ENCODE measurements at places on chromosomes 4 and X. TPM values are rescaled to one million over a fixed set of nuclear protein-coding genes. Genes with fewer than 3 reads are reported as not detected.

Gene LRP2BP
- 2.6 TPM for polyA plus RNA-seq

Gene CLDN22
- polyA plus RNA-seq: not detected

Gene FANCB
- 1.4 TPM for polyA plus RNA-seq

Gene TBC1D8B
- polyA plus RNA-seq: 17.2 TPM

Gene PRKG2
- 61.2 TPM for polyA plus RNA-seq

Gene MAOB
- polyA plus RNA-seq: 130 TPM

Gene ATP8A1
- polyA plus RNA-seq: 58.8 TPM

Gene SHROOM4
- 4.5 TPM for polyA plus RNA-seq

Gene NKAP
- 10.2 TPM for polyA plus RNA-seq

Gene BEND4
- 1.2 TPM for polyA plus RNA-seq

- DNase-seq: no peak
Measured at GRCh38 chr4:99710681-99711345, 53.2 kb upstream of the C4orf54 start.

DNA sequence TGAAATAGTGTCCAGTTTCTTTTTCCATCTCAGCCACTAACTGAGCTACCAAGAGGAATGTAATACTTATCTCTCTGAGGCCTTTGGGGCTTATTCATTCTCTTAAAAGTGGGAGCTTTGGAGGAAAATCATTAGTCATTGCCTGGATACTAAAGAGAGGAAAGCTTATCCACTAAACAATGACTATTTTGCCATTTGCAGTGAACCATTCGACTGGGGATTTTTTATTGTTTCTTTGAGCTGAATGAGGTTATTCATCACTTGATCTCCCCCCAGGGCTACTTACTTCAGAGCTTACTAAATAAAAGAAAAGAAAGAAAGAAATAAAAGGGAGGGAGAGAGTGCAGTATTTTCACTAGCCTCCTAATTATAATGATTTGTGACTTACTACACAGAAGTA lies 1329.5 kb upstream of the TENM3 start:
- DNase-seq: no peak

DNA sequence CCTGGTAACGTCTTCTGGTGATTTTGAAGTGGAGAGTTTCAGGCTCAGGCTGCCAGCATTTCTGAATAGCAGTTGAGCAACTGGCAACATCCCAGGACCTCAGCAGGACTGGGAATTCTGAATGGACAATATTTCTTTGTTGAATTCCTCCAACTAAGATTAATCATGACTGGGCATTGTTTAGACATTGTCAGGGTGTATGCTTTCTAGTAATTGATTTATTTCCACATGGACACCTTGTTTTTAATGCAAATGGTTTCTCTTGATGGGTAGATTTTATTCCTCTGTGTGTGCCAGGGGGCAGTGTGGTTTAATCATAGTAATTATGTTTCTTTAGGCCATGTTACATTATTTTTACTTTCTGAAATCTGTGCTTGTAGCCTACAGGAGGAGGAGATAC lies 1004.7 kb upstream of the LCORL start:
- DNase-seq: no peak

- DNase-seq: no peak
Measured at GRCh38 chrX:15856636-15857035, 2.0 kb upstream of the AP1S2 start.

- DNase-seq: no peak
Measured at GRCh38 chr4:181949704-181950312, 293.4 kb upstream of the TENM3 start.

DNA sequence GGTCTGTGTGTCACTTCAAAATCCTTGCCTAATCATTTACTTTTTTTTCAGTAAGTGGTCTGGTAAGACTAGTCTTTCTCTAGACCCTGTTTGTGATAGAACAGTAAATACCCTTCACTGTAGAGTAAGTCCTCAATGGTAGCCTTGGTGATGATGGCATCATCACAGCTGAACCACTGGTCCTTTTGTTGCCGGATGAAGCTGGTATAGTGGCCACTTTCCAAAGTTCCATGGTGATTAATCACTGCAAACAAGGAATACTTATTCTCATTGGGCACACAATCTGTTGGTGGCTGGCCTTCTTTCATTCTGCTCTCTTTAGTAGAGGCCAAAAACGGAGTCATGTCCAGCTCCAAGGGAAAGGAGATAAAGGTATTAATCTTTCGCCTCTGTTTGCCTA lies 2.9 kb downstream of the USP51 start:
- DNase-seq: no peak

DNA sequence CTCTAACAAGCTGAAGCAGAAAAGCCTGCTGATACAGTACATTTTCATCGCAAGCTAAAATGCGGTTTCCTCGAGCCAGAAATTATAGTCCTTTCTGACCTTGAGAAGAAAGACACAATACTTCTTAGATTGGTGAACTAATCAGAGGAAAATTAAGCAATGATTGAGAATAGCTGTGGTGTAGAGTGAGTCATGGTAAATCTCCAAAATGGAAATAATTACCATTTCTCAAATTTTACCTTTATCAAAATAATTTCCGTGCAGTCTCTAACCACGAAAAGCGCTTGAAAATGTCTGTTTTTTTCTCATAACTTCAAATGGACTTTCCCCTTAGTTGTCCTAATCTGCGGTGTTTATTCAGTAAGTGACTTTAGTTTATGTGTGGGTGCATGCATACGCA lies 190.2 kb downstream of the CPE start:
- DNase-seq: no peak

DNA sequence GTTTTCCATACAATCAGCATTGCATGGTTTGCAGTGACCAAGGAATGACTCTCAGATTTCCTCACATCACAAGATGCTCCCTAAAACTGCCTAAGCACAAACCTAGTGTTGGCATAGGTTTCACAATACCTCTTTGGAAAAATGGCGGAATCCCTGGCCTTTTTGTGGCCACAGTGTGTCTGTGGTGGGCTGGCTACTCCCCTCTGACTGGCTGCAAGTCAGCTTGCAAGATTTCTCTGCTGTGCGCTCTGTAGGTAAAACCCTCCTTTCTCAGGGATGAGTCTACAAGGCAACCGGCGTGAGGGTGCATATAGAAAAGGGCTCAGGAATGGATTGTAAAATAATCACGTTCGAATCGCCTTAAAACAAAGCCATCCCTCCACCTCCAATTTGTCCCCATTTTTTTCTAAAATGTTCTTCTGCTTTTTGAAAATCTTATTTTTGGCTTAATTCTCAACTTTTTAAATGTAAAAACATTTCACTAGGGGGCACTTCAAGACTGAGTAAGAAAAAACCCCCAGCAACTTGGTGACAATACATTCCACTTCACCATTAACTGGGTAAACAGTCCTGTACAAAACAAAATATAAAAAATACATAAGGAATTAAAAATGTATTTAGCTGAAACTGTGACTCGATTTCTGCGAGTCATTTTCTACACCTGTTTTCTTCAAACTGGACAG lies 235.6 kb downstream of the STIM2 start:
- no peak for DNase-seq

DNA sequence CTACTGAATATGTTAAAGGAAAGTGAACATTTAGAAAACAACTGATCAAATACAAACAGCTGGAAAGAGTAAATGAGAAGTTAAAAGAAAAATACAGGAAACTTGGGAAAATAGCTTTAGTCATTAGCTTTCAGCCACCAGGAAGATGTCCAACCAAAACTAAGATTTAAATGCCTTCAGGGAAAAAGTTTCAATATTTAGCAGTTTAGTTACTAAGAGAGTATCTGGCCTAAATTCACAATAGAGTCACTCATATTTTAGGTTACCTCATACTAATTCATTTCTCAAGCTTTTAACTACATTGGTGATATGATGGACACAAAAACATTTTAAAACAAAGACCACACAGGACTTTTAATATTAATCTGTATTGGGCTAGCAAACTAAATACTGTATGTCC lies 13.1 kb upstream of the KLHL13 start:
- DNase-seq: no peak

DNA sequence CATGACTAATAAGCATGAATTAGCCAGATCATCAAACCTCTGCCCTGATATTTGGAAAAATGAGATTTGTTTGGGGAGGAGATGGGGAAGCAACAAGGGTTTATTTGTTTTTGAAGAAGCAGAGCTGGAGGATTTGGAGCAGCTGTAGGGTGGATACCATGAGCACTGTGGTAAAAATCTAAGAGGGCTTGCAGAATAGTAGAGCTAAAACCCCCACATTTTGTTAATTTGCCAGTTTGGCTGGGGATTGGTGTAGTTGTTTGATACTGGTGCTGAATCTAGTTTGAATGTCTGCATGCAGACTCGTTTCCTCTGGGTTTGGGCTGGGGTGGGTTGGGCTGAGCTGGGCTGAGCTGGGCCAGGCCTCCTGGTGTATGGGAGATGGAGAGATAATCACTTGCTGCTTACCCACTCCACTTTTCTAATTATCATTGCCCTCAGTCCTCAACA lies 43.7 kb downstream of the SMAD1 start:
- no peak for DNase-seq

- no peak for DNase-seq
Measured at GRCh38 chrX:15500497-15500966, at the start of gene BMX. BMX (plus strand) TSS chrX:15500807; CDS start chrX:15508354, 7,547 bp downstream.

- no peak for DNase-seq
Measured at GRCh38 chr4:150308824-150309472, 230.7 kb downstream of the DCLK2 start.

GRCh38 chr4:147780137-147780777 lies 48.4 kb downstream of the ARHGAP10 start:
- no peak for DNase-seq

DNA sequence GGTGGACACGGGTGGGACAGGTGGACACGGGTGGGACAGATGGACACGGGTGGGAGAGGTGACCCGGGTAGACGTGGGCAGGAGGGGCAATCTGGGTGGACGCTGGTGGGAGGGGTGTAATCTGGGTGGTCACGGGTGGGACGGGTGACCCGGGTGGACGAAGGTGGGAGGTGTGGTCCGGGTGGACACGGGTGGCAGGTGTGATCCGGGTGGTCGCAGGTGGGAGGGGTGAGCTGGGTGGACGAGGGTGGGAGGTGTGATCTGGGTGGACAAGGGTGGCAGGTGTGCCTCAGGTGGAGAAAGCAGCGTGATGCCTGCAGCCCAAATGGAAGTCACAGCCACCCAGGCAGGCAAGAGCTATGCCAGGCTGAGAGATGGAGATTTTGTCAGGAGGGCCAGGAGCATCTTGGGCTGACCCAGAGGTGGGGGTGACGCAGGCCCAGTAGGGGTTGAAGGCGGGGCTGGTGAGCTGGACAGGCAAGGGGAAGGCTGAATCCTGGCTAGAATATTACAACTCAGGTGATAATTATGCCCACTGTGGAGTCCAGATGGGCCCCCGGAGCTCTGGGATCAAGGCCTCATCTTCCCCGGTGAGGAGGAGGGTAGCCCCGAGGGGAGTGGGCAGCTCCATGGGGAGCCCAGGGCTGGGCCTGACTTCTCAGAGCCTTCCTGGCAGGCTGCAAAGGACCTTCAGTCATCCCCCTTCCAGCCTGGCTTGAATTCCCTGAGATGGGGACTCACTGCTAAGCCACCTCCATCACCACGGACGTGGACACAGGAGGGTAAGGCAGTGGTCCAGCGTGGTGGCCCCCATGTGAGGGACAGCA lies 100.0 kb downstream of the ADRA2C start:
- no peak for DNase-seq

DNA sequence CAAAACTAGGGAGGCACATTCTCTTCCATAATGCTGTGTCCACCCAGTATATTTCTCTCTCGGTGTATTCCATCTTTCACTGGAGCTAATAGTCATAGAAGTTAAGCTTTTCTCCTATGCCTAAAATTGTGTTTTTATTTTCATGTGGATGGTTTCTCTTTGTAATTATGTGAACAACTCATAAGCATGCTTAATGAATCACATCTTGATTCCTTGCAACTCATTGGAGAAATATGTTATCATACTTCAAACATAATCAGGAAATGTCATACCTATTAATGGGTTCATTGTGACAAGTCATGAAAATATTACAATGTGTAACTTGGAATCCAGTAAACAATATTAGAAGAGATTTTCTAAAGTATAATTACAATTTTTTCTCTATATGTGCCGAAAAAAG lies 186.3 kb downstream of the SLC7A11 start:
- DNase-seq: no peak

DNA sequence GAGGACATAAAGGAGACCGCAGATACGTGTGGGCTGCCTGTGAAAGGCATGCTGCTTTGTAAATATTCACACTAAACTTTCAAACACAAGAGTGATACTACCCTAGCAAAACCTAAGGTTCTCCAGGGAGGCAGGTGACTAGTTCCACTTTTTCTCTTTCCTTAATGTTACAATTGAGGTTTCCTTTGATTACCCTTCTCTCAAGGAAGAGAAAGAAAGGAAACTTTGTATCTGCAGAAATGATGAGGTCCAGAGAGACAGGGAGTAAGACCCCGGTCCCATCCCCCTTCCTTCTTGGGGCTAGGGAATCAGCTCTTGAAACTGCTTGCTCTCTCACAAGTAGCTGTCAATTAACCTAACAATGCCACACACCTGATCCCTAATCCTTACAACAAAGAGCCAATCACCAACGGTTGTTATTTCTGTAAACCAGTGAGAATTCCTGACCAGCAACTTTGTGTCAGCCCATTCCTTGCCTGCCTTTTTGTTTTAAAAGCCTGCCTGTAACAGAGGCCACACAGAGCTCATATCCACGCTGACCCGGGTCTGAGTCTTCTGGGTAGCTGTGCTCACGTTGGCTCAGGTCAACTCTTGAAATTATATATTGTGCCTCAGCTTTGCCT lies 754.8 kb upstream of the FRG1 start:
- DNase-seq: no peak

- peak; percentile 11 for DNase-seq
Measured at GRCh38 chr4:185096032-185096653, 46.9 kb upstream of the SLC25A4 start.

DNA sequence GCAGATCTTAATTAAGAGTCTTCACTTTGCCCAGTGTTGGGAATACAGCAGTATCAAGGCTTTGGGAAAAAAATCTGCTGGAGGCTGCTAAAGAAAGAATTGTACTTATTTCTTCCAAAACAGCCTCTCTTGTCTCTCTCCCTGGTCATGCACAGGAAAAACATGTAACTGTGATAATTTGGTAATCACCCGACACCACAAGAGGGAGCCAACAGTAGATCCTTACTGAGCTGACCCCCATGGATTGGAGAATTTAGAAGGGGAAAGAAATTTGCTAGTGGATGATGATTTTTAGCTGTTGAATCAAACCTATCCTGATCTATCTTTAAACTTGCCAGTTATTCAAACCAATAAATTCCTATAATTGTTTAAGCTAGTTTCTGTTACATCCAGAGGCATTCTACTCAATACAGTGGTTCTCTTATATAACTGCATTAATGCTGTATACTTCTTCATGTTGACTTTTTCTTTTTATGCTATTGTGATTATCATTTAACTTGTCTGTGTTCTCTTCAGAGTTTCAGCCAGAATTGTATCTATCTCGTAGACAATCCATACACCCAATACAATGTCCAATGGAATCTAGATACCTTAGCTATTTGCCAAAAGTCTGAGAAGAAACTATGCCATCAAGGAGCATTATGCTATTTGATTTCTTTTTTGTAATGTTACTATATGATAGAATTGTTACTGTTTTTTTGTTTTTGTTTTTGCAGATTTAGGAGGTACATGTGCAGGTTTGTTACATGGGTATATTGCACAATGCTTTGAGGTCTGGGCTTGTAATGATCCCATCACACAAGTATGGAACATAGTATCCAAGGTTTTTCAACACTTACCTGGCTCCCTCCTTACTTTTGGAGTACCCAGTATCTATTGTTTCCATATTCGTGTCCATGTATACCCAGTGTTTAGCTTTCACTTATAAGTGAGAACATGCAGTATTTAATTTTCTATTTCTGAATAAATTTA lies 31.3 kb upstream of the ARHGEF38 start:
- peak; percentile 52 for DNase-seq
